ENCODE measurements at places on chromosomes 5 and 9.

DNA sequence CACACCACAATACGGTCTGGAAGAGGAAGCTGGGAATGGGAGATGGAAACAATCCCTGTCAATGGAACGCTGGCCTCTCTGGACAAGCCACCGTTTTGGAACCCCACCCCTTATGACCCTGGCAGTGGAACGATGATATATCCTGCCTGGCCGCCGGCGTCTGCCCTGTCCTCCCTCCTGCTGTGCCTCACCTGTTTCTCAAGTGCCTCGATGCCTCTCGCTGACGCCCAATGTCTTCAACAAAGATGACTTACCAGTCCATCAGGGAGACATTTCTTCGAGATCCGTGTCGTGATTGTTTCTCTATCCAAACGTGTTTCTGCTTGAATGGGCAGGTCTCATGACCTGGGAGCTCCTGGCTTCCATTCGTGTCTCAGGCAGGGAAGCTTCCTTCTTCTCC is 476.5 kb downstream of the SPATA31A7 start:
- DNase-seq: no peak

GRCh38 chr9:129422032-129422842 is 198.7 kb downstream of the C9orf50 start:
- no peak for DNase-seq

DNA sequence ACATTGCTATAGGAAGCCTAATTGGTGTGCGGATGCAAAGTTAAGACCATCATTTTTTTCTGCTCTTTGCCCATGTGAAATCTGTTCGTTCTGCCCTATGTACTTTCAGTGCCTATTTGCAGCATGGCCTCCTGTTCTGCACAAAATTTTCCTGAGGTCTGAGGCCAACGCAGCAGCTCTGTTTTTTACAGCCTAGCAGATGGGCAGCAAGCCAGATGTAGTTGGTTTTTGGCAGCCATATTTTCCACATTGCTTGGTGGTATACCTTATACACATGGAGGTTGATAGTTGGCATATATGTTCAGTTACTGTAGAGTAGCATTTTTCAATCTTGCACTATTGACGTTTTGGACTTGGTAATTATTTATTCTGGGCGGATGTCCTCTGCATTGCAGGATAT is 133.5 kb upstream of the MRPS30 start:
- no peak for DNase-seq

DNA sequence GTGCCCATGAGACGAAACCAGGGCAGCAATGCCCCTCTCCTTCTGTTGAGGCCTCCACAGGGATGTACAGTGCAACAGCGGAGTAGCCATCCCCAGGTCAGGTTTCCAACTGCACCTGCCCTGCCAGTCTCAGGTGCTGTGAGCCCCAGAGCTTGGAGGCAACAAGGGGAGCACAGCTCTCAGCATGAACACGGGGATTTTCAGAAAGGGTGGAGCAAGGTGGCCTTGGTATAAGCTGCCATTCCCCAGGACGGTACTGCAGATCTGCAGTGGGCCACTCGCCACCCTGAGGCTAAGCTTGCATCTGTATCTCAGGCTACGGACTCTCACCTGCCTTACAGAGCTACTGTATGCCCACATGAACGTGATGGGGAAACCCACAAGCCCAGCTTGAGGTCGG is 103.6 kb downstream of the GABBR2 start:
- DNase-seq: no peak

DNA sequence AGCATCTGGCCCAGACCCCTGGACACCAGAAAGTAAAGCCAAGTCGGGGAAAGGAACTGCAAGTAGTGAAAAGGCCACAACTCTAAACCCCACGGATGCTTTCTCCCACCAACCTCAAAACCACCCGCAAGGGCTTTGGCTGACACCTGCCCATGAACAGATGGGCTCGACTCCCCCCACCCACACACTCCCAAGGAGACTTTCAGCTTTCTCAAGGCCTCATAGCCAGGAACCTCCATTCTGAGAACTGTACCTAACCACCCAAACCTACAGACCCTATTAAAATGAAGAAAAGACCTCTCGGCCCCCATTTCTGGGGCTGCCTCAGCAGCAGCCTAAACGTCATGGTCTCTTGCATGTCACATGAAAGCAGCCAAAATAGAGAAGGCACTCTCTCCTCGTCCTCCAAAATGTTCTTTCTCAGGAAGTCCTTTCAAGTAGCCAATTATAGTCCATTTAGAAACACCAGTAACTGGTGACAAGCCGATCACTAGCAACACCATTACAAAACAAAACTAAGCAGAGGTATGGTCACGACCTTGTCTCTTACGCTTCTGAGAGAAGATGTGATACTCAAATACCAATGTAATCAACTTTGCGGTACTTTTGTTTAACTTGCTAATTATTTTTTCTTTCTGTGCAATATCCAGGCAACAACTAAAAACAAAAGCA is 2.9 kb downstream of the B4GALT1 start:
- no peak for DNase-seq

DNA sequence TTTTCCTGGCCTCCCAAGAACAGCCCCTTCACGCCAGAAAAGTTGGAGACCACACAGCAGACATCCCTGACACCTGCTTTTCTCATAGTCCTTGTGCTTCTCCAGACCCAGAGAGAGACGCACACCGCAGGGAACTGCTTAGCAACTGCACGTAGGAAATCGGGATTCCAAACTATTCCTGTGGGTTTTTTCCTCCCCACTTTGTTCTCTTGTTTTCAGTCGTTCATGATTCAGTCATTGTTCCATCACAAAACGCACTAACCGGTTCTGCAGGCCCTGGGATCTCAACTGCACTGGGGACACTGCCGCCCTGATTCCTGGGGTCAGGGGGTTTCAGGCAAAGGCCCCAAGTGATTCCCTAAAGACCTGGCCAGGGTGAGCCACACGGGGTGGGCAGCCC is 588.0 kb upstream of the KLF4 start:
- no peak for DNase-seq

- no peak for DNase-seq
Observed at GRCh38 chr5:60586307-60586901, 113.6 kb downstream of the DEPDC1B start.

GRCh38 chr9:114047717-114048116 is 30.4 kb downstream of the AMBP start:
- no peak for DNase-seq

GRCh38 chr5:100901821-100902341 is 1.2 kb downstream of the ST8SIA4 start:
- DNase-seq: no peak

GRCh38 chr5:31965227-31965626 is 208.9 kb downstream of the GOLPH3 start:
- no peak for DNase-seq

DNA sequence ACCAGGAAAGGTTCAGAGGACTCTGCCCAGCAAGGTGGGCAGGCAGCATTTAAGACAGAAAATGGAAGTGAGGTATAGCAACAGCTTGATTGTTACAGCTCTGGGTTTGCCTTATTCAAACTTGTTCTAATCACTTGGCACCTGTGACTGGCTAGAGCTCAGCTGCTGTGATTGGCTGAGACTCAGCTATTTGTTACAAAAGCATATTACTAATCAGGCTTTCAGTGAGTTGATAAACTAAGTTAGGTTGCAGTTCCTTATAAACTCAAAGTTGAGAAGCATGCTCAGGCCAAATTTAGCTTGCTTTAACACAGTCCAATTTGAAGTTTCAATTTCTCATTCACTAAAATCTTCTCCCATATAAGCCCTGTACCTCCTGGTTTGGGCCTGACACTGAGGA is 56.3 kb downstream of the GDA start:
- DNase-seq: no peak

GRCh38 chr9:13266167-13266566 is 13.3 kb downstream of the MPDZ start:
- no peak for DNase-seq

DNA sequence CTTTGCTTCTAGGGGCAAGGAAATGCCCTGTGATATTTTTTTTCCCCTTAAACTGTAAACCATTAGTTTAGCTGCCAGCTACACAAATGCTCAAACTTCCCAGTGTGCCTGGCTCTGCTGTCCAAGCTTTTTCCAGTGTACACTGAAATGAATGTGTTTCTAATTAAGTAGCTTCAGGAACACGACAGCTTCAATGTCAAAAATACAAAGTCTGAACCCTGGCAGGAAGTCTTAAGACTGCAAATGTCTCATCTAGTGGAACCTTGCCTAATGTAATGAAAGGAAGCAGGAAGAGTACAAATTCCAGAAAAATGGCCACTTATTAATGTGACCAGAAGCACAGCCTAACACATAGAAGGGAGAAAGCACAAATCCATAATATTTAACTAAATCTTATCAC is 255.2 kb downstream of the CRB2 start:
- DNase-seq: peak; percentile 47

DNA sequence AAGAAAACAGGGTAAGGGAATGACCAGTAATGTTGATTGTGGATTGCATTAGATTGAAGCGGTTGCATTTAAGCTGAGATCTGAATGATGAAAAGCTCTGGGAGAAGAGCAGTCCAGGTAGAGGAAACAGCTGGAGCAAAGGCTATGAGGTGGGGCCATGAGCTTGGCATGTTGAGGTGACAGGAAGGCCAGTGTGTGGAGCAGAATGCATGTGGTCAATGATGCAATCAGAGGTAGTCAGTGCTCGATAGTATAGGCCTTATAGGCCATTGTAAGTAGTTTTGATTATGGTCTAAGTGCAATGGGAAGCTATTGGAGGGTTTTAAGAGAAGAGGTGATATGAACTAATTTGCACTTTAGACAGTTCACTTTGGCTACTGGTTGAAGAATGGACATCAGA is 270.4 kb downstream of the ARHGAP26 start:
- DNase-seq: no peak

DNA sequence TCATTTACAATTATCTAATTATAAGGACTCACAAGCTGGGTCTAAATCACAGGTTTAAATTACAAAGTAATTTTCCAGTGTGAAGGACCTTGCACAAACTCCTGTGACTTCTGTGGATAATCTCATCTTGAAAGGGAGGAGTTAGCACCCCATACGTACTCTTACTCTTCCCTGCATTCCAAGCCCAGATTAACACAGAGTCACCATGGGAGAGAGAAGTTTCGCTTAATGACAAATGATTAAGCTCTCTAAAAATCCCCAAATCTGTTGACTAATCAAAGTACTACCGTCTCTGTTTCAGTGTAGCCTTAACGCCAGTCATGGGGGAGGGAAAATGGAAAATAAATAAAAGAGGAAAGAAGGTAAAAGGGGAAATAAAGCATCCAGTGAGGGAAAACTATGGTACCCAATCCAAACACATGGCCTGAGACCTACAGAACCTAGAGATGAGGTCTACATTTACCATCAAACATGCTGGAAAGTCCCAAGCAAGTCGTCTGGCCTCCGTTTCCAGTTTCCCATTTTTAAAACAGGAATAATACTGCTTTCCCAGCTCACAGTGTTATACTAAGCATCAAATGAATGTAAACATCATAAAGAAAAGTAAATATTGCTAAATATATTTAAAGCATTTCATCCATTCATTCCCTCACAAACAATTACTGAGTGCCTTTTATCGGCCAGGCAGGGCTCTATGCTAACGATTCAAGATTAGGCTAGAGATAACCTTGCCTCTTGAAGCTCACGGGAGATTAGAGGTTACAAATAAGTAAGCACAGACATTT is 63.2 kb downstream of the PCA3 start:
- no peak for DNase-seq

Measured in GM04504 (cell line).